Stimulated activated naive CD4-positive, alpha-beta T cell (primary cell): ENCODE measurements at places on chromosomes 2 and 18.

GRCh38 chr2:145258903-145259579 lies 739.1 kb upstream of the ZEB2 start:
- DNase-seq = no peak

DNA sequence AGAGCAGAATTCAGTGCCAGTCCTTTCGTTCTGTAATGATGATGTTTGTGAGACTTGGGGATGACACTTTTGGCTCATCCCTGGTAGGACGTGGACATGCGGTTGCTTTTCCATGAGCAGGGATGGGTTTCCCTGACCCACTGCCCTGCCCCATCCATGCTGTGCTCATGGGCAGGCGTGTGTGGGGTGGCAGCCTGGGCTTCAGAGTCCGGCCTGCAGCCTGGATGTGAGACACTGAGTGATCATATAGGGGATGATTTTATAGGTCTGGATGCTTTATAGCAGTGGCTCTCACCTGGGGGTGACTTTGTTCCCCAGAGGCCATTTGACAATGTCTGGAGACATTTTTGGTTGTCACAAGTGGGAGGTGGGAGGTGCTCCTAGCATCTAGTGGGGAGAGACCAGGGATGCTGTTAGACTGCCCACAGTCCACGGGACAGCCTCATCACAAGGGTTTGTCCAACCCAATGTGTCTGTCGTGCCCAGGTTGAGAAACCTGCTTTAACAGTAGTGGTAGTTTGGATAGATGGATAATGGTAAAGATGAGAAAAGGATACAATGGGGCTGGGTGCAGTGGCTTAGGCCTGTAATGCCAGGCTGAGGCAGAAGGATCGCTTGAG lies 38.9 kb downstream of the LDLRAD4 start:
- no peak for DNase-seq

DNA sequence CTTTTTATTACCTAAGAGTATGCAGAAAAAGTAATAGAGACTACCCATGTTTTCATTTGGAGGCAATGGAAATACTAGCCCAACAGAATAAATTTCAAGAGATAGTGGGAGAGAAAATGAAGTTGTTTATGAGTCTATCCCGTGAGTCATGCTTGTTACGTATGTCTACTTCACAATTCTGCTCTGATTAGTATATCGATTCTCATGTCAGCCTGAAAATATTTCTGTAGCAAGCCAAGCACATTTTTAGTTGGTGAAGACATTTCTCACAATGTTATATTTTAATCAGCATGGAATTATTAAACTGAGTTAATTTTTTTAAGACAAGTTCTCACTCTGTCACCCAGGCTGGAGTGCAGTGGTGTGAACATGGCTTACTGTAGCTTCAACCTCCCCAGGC lies 346.1 kb downstream of the RPRM start:
- no peak for DNase-seq

DNA sequence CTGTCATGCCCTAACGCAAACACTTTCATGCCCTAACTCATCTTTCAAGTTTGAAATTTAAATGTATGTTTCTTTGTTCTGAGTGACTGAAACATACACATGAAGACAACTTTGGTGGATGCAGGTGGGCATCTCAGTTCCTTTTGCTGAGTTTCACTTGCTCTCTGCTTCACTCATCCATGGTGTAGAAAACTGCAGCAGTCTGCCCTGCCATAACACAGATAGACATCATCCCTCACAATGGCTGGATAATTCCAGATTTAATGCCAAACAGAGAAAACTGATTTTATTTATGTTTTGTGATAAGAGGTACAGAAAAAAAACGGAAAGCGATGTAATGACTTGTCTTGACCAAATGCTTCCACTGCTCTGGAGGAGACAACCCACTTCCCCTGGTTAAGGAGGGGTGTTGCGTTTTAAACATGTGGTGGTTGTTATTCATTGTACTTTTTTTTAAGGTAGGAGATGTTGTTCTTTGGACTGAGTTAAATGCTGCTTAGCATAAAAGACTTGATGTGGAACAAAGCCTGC lies 70.4 kb downstream of the RHBDD1 start:
- no peak for DNase-seq

- no peak for DNase-seq
Observed at GRCh38 chr2:10834068-10834655, 21.6 kb upstream of the PDIA6 start.

GRCh38 chr2:102910724-102911123 lies 148.9 kb downstream of the TMEM182 start:
- no peak for DNase-seq
